Fibroblast of lung (primary cell): ENCODE measurements at places on chromosomes 3 and 15. TPM values are rescaled to one million over a fixed set of nuclear protein-coding genes. Genes with fewer than 3 reads are reported as not detected.

Gene XYLB
- total RNA-seq = 4.6 and 5.1 TPM in 2 replicates

- no peak for DNase-seq
Observed at GRCh38 chr3:195559723-195560409, 16.7 kb upstream of the PPP1R2 start.

DNA sequence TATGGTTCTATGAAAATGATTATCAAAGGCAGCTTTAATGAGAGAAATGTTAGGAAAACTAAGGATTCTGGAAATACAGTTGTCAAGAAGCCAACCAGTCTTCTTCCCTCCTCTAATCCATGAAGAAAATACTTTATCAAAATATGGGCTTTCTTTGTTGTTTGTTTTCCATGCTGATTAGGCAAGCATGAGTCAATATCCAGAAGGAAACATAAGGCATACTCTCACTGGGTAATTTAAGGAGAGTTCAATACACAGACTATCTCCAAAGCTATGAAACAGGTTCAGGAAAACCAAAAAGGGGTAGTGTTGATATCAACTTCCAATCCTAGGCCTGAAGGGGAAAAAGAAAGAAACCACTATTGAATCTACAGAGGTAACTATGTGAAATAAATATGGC is 68.7 kb upstream of the CMC1 start:
- no peak for DNase-seq

Gene TSPAN3
- 181 and 225 TPM in 2 replicates for total RNA-seq

DNA sequence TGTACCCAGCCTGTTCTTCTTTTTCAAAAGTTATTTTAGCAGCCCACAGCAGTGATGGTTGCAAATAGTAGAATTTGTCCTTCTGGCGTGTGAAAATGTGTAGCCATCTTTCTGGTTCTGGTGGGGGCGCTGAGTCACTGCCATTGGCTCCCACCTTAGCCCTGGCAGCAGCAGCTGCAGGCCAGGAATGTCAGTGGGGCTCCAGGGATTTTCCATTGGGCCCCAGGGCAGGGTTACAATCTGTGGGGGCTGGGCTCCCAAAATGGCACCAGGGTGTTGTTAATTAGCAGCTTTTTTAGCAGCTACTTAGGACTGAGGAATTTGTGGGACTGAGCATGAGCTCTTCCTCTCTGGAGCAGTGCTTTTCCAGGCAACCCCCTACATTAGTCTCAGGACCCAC is 38.9 kb downstream of the TOPAZ1 start:
- no peak for DNase-seq

Gene UBR1
- total RNA-seq = 32.6 and 45.6 TPM in 2 replicates

GRCh38 chr3:64276131-64276530 is 50.9 kb upstream of the PRICKLE2 start:
- no peak for DNase-seq

Gene P2RY13
- under 0.01 TPM in 1 of 2 replicates, not detected in the other for total RNA-seq

Gene ATP13A5
- not detected in 2 replicates for total RNA-seq

DNA sequence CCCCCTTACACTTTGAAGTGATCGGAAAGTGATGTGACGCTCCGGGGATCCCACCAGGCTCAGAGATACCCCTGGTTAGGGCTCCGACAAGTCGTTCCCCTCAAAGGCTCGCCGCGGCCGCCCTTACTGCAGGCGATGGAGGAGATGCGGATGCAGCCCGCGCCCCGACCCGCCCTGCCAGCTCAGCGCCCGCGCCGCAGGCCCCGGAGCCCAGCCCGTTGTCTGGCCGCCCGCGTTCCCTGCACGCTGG is 228 bp downstream of the GLT8D1 start:
- no peak for DNase-seq

- peak; percentile 46 for DNase-seq
Observed at GRCh38 chr3:140273542-140274195, 338.7 kb downstream of the CLSTN2 start.

DNA sequence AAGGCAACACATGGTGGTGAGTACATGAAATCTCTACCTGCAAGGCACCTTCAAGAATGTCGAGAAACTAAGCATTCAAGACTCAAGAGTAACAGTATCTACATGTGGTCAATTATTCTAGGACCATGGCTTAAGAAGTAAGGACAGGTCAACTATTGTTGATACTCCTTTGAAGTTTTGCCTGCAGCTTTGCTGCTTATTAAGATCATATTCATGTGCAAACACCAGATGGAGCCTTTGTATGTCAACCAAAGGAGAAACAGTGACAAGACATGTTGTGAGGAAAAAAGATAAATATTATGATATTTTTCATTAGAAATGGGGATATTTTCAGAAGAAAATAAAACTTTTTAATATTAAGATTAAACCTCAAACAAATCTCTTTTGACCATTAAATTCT is 52.3 kb upstream of the FGF7 start:
- peak; percentile 72 for DNase-seq

Gene GOLGA8T
- 0.17 and 0.26 TPM in 2 replicates for total RNA-seq
